Epithelial cell of proximal tubule (primary cell): ENCODE measurements at places on chromosomes 2 and 18. TPM values are rescaled to one million over a fixed set of nuclear protein-coding genes. Genes with fewer than 3 reads are reported as not detected.

- DNase-seq = no peak
These were observed 35.9 kb upstream of the MYO1B start for GRCh38 chr2:191209340-191209739.

DNA sequence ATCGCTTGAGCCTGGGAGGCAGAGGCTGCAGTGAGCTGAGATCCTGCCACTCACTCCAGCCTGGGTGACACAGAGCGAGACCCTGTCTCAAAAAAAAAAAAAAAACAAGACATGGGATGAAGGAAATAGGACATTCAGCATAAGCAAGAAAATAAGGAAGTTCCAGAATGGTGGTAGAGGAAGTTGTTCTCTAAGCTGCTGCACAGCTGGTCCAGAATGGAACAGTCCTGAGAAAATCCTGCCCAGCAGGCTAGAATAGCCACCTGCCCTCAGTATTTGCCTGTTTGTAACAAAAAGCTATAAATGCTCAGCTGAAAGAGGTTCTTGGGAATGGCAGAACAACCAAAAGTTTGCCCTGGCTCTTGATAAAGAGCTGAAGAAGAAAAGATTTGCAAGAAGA is 11.1 kb upstream of the MAPRE3 start:
- no peak for DNase-seq

Gene KYNU
- 1.3 and 2.0 TPM in 2 replicates for total RNA-seq

Gene CREG2
- 3.1 TPM in 1 of 2 replicates, not detected in the other for total RNA-seq

DNA sequence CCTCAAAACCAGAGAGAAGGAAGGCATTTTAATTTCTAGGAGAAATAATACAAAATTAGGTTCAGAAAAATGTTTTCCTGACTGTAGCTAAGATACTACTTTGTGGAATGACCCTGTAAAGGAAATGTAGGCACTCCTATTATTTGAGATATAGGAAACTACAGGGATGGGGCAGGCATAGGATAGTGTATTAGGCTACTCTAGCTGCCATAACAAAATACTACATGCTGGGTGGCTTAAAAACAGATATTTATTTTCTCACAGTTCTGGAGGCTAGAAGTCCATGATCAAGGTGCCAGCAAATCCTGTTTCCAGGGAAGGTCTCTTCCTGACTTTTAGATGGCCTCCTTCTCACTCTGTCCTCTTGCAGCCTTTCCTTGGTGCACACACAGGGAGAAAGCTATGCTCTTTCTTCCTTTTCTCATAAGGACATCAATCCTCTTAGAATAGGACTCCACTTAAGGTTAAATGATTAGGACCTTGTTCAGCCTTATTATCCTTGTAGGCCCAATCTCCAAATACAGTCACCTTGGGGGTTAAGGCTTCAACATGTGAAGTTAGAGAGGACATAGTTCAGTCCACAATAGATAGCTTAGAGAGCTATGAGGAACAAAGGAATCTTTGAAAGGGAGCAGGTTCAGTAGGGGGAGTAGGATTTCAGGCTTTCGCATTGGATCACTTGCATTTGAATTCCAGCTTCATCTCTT is 14.0 kb upstream of the CAVIN2 start:
- no peak for DNase-seq

- DNase-seq = no peak
These were observed 49.7 kb downstream of the KCNF1 start for GRCh38 chr2:10961490-10961875.

DNA sequence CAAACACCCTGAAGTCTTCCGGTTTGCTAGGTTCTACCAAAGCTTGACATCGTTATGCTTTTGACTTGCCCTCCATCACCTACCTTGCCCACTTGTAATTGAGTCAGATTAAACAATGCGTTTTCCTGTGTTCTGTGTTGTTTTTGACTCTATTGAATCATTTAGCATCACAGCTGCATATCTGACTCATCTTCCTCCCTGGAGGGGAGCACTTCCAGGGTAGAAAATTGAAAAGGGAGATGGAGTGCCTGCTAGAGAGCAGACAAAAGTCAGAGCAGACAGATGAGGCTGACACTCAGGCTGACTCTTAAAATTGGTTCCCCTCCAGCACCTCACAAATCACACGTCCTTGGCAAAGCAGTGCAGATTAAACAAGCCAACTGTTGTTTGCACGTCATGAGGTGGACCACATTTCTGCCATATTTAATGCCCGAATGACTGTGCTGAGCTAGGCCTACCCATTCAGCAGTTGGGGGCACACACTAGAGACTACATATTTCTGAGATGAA is 2.2 kb downstream of the MPP4 start:
- DNase-seq = no peak

Gene COL5A2
- 32.7 and 82.1 TPM in 2 replicates for total RNA-seq

DNA sequence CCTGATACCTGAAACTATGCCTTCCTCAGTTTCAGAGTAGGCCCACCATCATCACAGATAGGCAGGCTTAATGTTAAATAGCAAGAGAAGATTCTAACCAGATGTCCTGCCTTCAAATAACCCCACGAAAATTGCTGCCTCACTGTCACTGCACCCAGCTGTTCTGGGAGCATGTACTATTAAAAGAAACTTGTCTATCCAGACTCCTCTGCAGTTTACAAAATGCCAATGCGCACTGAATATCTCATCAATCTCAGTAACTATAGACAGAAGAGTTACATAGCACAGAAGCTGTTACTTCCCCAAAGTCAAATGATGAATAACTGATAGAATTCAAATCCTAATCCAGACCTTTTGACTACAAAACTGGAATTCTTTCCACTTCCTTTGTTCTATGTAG is 43.9 kb downstream of the WDR75 start:
- no peak for DNase-seq

DNA sequence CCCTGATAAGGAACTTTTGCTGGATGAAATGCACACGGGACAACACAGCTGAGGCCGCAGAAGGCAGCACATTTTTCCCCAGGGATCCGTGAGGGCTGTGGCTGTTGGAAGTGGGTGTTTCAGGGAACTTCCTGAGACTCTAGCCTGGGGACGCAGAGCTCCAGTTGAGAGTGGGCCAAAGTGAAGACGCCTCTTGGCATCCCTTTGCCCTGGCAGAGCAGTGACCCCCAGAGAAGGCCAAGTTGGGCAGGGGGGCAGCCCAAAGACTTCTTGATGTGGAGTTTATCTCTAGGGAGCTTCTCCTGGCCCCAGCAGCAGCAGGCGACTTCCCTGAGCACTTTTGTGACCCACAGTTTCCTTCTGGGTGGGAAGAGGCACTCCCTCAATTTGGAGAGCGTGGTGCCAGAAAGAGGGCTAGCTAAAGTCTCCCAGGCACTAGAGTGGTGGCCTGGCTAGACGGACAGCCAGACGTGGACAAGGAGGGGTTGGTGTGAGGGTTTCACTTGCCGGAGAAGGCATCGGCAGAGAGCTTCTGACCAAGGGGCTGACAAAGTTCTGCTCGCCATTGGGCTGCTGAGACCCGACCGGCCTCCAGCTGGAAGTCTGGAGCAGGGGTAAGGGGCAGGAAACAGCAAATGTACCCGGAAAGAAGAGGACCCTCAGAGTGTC is 108.8 kb downstream of the ACKR3 start:
- no peak for DNase-seq

Gene OR6B2
- not detected in 2 replicates for total RNA-seq
